ENCODE measurements at places on chromosomes 3 and 15. TPM values are rescaled to one million over a fixed set of nuclear protein-coding genes. Genes with fewer than 3 reads are reported as not detected.

The CIAO2A gene
- 70.3 TPM for total RNA-seq

The KIF23 gene
- total RNA-seq, result 6.7 TPM

The SAMMSON gene
- total RNA-seq, result not detected

The GOLGA8J gene
- total RNA-seq, result not detected

The SCAANT1 gene
- total RNA-seq, result not detected

The PPP1R14D gene
- 3.3 TPM for total RNA-seq

The DRD3 gene
- not detected for total RNA-seq

- H3K36me3 ChIP-seq, result peaks cover 60% of the 10 kb centered on the region
- H3K27me3 ChIP-seq, result no peaks in the 10 kb centered on the region
- H3K4me3 ChIP-seq, result no peak overlapping the region
- no peak overlapping the region for H3K27ac ChIP-seq
- DNase-seq, result no peak
Measured at GRCh38 chr3:45948311-45948781, 5.1 kb downstream of the CXCR6 start.

DNA sequence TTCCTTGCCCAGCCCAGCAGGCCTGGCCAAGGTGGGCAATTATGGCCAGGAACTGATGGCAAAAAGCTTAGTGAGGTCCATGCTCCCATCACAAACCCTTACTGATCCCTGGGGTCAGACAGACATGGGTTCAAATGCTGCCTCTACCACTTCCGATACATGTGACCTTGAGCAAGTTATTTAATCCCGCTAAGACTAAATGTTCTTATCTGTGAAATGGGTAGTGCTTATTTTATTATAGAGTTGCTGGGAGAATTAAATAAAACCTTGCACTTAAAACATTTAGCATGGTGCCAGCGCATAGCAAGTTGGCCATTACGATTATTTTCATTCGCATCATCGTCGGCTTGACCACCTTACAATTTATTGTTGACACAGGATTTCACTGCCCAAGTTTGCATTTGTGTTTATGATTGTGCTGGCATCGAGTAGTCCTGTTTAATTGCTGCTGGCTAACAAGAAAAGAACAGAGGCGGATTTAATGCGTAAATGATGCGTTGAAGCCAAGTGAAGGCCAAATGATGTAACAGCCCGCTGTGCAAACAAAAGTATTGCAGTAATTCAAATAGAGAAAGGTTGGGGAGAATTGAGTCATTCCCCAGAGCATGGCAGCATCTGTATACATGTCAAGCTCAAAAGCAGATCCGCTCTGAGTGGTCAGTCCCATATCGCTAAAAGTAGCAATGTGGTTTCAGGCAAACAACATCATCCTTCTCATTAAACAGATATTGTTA is 7.3 kb upstream of the FURIN start:
- no peak overlapping the region for H3K4me3 ChIP-seq
- no peaks in the 10 kb centered on the region for H3K27me3 ChIP-seq
- no peaks in the 10 kb centered on the region for H3K36me3 ChIP-seq
- H3K27ac ChIP-seq, result no peak overlapping the region
- H3K4me1 ChIP-seq, result peaks cover 23% of the 10 kb centered on the region
- DNase-seq, result no peak

DNA sequence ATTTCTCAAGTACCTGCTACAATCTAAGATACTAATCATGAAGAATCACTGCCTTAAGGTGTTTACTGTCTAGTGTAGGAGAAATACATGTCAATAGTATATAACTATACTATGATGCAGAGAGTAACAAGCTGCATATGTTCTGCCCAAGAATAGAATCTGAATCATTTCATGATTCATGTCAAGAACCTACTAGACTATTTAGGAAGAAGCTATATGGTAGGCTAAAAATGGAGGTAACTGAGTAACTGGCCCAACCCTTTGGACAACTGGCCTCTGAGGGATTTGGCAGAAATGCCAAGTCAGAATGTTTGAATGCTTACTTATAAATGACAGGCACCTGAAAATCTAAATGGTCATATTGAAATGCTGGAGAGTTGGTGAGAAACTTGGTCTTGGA is 59.9 kb upstream of the DGKG start:
- no peak overlapping the region for H3K27ac ChIP-seq
- no peaks in the 10 kb centered on the region for H3K27me3 ChIP-seq
- DNase-seq, result no peak
- no peak overlapping the region for H3K4me3 ChIP-seq

GRCh38 chr3:49428752-49429080 is 408 bp downstream of the NICN1 start:
- H3K4me3 ChIP-seq, result peak overlapping the region; percentile 70
- no peak for DNase-seq
- H3K36me3 ChIP-seq, result peaks cover 19% of the 10 kb centered on the region
- no peaks in the 10 kb centered on the region for H3K27me3 ChIP-seq
- H3K27ac ChIP-seq, result peak overlapping the region; percentile 88

DNA sequence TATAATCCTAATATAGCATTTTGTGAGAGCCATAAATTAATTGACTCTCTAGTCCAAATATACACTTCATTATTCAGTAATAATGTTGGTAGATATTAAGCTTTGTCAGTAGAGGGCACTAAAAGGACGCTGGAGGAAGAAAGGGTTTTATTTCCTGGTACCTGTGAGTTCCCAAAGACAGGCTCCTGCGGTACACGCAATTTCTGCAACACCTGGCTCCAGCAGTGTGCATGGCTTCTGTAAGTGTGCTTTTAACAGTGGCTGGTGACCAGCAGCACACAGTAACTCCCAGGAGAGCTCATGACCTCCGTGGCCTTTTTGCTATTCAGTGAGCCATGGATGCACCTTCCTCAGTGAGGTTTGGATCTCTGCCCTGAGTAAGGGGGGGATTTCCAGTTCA is 338.3 kb upstream of the ZNF385D start:
- no peaks in the 10 kb centered on the region for H3K27me3 ChIP-seq
- H3K4me1 ChIP-seq, result no peaks in the 10 kb centered on the region

DNA sequence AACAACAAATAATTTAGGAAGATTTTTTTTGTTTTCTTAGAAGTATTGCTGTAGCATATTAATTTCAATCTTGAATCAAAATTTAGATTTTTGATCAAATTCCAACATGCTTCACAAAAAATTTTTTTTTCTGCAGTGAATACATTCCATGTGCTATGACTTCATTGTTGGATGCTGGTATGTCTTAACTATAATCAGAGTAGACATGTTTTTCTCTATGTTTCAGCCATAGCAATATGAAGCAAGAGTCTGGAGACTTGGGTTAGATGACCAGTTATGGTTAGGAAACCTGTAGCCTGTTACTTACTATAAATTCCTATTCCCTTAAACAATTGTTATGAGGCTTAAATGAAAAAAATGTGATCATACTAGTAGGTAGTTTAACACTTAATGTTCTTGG is 176.1 kb upstream of the CHL1 start:
- H3K4me3 ChIP-seq, result no peak overlapping the region
- no peaks in the 10 kb centered on the region for H3K36me3 ChIP-seq
- H3K27ac ChIP-seq, result no peak overlapping the region
- no peaks in the 10 kb centered on the region for H3K27me3 ChIP-seq
- DNase-seq, result no peak

GRCh38 chr15:98120561-98120960 is 160.1 kb downstream of the ARRDC4 start:
- H3K4me3 ChIP-seq, result no peak overlapping the region
- no peaks in the 10 kb centered on the region for H3K27me3 ChIP-seq
- no peaks in the 10 kb centered on the region for H3K4me1 ChIP-seq
- DNase-seq, result no peak

DNA sequence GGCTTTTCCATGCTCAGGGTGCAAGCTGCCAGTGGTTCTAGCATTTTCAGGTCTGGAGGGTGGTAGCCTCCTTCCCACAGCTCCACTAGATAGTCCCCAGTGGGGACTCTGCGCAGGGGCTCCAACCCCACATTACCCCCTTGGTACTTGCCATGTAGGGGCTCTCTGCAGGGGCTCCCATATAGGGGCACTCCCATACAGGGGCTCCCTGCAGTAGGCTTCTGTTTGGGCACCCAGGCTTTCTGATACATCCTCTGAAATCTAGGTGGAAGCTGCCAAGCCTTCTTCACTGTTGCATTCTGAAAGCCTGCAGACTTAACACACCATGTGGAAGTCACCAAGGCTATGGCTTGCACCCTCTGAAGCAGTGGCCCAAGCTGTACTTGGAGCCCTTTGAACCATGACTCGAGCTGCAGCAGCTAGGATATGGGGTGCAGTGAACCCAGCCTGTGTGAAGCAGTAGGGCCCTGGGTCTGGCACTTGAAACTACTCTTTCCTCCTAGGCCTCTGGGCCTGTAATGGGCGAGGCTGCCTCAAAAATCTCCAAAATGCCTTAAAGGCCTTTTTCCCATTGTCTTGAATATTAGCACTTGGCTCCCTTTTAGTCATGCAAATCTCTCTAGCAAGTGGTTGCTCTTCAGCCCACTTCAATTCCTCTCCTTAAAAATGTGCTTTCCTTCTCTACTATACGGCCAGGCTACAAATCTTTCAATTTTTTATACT is 96.4 kb downstream of the TPRA1 start:
- no peaks in the 10 kb centered on the region for H3K36me3 ChIP-seq
- DNase-seq, result no peak
- no peak overlapping the region for H3K4me3 ChIP-seq
- no peaks in the 10 kb centered on the region for H3K27me3 ChIP-seq
- H3K4me1 ChIP-seq, result no peaks in the 10 kb centered on the region
- H3K27ac ChIP-seq, result no peak overlapping the region

DNA sequence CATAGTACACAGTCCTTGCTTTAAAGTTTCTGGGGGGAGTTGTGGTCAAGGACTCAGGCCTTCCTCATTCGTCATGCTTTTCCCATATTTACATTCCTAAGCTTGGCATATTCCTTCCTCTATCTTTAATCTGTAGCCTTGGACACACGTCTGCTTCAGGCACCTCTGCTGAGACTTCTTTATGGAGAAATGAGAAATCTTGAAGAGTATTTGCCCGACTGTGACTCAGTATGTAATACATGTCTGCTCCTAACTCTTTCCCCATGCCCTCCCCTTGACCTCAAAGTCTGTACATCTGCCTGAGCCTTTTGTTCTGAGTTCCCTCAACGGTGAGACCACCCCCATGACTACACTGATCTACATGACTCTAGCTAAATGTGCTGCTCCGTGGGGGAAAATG is 246.1 kb downstream of the SI start:
- DNase-seq, result no peak
- H3K36me3 ChIP-seq, result no peaks in the 10 kb centered on the region
- H3K4me3 ChIP-seq, result no peak overlapping the region
- no peak overlapping the region for H3K27ac ChIP-seq
- H3K27me3 ChIP-seq, result no peaks in the 10 kb centered on the region
- no peaks in the 10 kb centered on the region for H3K4me1 ChIP-seq

DNA sequence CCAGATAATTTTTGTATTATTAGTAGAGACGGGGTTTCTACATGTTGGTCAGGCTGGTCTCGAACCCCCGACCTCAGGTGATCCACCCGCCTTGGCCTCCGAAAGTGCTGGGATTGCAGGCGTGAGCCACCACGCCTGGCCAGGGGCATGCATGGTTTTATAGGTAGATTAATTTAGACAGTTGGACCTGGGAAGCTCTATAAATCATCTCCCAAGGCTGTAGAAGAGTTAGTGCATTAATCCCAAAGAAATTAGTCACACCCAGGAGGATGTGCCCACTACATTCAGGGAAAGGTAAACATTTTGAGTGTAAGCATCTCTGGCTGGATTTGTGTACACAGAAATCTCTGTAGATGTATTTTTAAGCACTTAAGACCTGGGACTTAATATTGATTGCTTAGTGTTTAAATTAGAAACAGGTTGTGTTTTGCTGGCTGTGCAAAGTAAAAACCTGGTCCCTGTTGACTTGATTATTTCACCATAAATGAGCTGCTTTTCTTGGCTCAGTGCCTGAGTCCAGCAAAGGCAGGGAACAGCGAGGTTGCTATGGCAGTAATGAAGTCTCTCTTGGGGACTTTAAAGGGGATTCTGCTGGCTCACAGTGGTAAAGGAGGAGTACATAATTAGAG is 19.2 kb downstream of the EXOSC7 start:
- DNase-seq, result peak; percentile 47
- no peak overlapping the region for H3K4me3 ChIP-seq
- H3K4me1 ChIP-seq, result peaks cover 15% of the 10 kb centered on the region
- H3K36me3 ChIP-seq, result peaks cover 27% of the 10 kb centered on the region
- no peaks in the 10 kb centered on the region for H3K27me3 ChIP-seq

- no peak for DNase-seq
- H3K27me3 ChIP-seq, result no peaks in the 10 kb centered on the region
- H3K4me3 ChIP-seq, result no peak overlapping the region
- H3K36me3 ChIP-seq, result no peaks in the 10 kb centered on the region
- H3K27ac ChIP-seq, result no peak overlapping the region
- no peaks in the 10 kb centered on the region for H3K4me1 ChIP-seq
Measured at GRCh38 chr3:35549690-35550089, 89.6 kb upstream of the ARPP21 start.

GRCh38 chr15:96720656-96721055 is 390.2 kb downstream of the NR2F2 start:
- no peak overlapping the region for H3K4me3 ChIP-seq
- H3K27me3 ChIP-seq, result no peaks in the 10 kb centered on the region
- no peaks in the 10 kb centered on the region for H3K36me3 ChIP-seq
- H3K4me1 ChIP-seq, result no peaks in the 10 kb centered on the region
- H3K27ac ChIP-seq, result no peak overlapping the region

DNA sequence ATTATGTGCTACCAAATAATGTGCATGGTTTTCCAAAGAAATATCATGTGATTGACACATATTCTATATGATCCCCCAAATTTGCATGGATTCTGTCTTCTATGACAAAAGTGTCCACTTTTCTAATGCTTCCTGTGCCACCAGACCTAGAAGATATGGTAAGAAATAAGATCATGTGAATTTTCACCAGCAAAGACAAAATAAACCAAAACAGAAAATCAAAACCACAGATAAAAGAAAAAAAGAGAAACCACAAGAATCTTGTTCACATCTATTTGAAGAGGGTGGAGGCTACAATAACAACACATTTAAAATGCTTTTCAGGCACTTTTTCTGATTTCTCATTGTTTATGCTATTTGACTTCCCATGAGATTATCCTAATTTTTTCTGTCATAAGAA is 303.4 kb downstream of the DIPK2A start:
- no peaks in the 10 kb centered on the region for H3K36me3 ChIP-seq
- no peak for DNase-seq
- no peaks in the 10 kb centered on the region for H3K4me1 ChIP-seq
- H3K4me3 ChIP-seq, result no peak overlapping the region
- H3K27ac ChIP-seq, result no peak overlapping the region
- H3K27me3 ChIP-seq, result no peaks in the 10 kb centered on the region

DNA sequence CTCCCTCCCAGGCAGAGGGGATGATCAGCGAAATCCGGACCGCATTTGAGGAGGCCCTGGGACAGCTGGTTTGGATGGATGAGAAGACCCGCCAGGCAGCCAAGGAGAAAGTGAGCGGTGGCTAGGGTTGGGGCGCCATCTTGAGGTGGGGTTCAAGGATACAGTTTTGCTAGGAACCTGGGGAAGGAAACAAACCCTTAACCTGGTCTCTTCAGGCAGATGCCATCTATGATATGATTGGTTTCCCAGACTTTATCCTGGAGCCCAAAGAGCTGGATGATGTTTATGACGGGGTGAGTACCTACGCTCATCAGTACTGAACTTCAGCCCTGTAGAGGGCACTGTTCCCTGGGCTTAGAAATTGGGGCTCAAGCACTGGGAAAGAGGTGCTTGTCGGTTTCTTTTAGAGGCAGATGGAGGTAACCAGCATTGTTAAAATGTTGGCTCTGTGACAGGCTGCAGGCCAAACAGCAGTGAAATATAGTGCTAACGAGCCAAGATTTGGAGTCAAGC is 9.6 kb upstream of the PSMD2 start:
- no peak for DNase-seq
- H3K27me3 ChIP-seq, result no peaks in the 10 kb centered on the region
- H3K36me3 ChIP-seq, result no peaks in the 10 kb centered on the region
- no peak overlapping the region for H3K4me3 ChIP-seq
- no peak overlapping the region for H3K27ac ChIP-seq

Data from upper lobe of left lung (tissue), 6 donors.